Pancreas (tissue), 10 donors: ENCODE measurements at places on chromosomes 3 and 15.

GRCh38 chr15:63172851-63173451 lies 15.7 kb upstream of the RPS27L start:
- no peaks in the 10 kb centered on the region for H3K27me3 ChIP-seq
- H3K36me3 ChIP-seq: no peaks in the 10 kb centered on the region
- H3K27ac ChIP-seq: no peak overlapping the region
- no peak overlapping the region for H3K4me3 ChIP-seq

GRCh38 chr3:28915741-28916500 lies 364.9 kb upstream of the RBMS3 start:
- H3K27me3 ChIP-seq: no peaks in the 10 kb centered on the region
- no peak overlapping the region for H3K4me3 ChIP-seq
- H3K4me1 ChIP-seq: no peaks in the 10 kb centered on the region
- H3K27ac ChIP-seq: peak overlapping the region; percentile 9
- DNase-seq: no peak

- H3K27me3 ChIP-seq: no peaks in the 10 kb centered on the region
- no peak for DNase-seq
- H3K36me3 ChIP-seq: no peaks in the 10 kb centered on the region
These were observed 44.6 kb downstream of the POMGNT2 start for GRCh38 chr3:43061101-43061895.

DNA sequence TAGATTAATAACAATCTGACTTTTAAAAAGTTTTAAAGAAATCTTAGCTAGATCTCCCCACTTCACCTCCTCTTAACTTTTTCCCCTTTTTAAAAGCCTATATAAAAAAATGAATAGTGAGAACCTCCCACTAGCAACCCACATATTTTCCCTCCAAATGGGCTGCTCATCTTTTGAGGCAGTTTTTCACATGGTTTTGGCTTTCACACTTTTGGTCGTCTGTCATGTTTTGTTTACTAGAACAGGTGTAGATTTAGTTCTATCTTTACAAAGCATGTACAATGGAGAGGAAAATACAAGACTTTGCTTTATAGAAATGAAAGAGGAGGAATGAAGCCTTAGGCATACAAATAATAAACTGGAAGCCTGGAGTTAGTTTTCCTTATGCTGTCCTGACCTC lies 126.7 kb upstream of the EOMES start:
- DNase-seq: no peak
- no peak overlapping the region for H3K27ac ChIP-seq
- H3K4me1 ChIP-seq: no peaks in the 10 kb centered on the region
- H3K4me3 ChIP-seq: no peak overlapping the region
- H3K36me3 ChIP-seq: no peaks in the 10 kb centered on the region
